NCI-H1048 (cell line): ENCODE measurements at places on chromosomes 2 and 18.

- DNase-seq: no peak
Measured at GRCh38 chr2:72973566-72974435, 56.5 kb downstream of the EMX1 start.

- DNase-seq: no peak
Measured at GRCh38 chr18:21853775-21854552, 113.4 kb downstream of the MIB1 start.

DNA sequence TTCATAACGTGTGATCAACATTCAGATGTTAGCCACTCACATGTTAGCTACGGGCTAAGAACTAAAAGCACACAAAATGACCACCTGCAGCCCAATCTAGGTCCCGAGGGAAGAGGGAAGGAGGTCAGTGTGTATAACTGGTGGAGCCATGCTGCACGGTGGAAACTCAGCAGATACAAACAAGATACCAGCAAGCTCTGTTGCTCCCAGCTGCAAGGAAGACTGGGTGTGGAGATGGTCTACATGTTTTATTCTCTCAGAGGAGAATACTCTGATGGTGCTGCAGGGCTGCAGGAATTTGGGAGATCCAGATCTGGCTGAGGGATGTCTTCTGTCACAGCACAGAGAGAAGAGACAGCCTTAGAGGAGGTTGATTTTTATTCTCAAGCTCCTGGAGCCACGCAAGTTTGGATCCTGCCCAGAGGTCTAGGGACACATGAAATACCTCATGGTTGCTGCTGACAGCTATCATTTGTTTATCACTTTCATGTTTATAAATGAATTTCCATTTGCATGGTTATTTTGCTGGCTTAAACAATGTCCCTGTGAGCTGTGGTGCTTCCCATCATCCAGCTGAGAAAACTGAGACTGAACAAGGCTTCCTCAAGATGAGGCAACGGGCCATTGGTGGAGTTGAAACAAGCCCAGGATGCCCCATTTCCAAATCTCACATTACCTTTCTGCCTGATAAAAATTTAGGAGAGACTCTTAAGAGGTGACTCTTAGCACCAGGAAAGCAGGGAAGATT is 30.9 kb downstream of the RNF144A start:
- DNase-seq: no peak

DNA sequence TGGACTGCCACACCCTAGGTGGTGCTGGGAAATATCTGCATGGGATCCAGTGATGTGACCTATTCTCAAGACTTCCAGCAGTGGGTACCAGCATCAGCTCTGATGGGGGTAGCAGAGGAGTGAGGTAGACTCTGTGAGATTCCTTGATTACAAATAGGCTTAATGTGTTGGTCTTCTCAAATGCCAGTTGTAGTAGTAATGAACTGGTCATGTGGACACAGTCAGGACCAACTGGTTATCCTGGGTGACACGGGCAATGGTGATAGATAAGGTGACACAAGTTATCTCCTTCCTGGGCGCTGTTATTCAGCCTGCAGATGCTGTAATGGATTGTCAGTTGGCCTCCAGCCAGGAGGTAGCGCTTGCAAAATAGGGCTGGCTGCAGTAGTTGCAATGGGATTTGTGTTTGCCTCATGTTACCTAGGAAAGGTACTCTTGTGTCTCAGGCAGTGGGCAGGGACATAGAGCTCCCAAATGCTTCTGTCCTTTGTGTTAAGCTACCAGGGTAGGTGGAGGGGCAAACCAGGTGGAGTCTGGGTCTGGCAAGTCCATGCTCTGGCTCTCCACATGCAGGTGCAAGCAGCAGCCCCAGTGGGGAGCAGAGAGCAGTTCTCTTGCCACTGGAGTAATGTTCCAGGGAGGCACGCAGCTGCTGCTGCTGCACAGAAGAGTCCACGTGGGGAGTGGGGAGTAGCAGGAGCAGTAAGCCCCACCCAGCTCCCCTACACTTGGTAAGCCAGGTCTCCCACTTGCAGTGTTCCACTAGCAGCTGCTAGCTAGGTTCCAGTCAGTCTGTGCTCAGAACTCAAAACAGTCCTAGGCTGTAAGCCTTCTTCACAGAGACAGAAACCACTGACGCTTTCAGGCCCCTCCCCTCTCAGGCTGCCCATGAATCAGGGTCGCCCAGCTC is 505.4 kb upstream of the DDX18 start:
- no peak for DNase-seq

DNA sequence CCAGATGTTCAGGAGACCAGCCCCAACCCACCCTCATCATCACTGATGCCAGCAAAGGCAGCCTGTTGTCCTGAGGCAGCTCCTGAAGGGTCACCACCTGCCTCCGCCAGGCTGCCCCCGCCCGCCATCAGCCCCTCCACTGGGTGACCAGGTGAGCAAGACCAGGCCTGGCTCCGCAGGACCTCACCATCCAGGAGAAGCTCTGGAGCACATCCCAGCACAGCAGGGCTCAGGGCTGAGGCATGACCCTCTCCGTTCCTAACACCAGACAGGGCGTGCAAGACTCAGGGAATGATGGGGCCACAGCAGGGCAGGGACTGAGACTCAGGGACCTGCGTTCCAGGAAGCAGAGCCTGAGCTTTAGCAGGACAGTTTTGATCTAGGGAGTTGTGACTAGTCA is 218.8 kb upstream of the RAB6C start:
- no peak for DNase-seq

- DNase-seq: no peak
Measured at GRCh38 chr2:16055848-16056580, 115.7 kb downstream of the MYCN start.

DNA sequence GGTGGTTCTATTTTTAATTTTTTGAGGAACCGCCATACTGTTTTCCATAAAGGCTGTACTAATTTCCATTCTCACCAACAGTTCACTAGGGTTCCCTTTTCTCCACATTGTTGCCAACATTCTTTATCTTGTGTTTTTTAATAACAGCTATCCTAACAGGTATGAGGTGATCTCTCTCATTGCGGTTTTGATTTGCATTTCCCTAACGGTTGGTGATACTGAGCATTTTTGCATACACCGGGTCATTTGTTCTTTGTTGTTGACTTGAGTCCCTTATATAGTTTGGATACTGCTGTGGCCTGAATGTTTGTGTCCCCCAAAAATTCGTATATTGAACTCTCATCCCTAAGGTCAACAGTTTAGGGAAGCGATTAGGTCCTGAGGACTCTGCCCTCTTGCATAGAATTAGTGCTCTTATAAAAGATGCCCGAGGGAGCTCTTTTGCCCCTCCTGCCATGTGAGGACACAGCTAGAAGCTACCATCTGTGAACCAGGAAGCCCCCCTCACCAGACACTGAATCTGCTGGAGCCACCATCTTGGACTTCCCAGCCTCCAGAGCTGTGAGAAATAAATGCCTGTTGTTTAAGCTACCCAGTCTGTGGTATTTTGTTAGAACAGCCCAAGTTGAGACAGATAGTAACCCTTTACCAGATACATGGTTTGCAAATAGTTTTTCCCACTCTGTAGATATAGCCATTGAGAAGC is 4.7 kb downstream of the IMP4 start:
- peak; percentile 77 for DNase-seq

DNA sequence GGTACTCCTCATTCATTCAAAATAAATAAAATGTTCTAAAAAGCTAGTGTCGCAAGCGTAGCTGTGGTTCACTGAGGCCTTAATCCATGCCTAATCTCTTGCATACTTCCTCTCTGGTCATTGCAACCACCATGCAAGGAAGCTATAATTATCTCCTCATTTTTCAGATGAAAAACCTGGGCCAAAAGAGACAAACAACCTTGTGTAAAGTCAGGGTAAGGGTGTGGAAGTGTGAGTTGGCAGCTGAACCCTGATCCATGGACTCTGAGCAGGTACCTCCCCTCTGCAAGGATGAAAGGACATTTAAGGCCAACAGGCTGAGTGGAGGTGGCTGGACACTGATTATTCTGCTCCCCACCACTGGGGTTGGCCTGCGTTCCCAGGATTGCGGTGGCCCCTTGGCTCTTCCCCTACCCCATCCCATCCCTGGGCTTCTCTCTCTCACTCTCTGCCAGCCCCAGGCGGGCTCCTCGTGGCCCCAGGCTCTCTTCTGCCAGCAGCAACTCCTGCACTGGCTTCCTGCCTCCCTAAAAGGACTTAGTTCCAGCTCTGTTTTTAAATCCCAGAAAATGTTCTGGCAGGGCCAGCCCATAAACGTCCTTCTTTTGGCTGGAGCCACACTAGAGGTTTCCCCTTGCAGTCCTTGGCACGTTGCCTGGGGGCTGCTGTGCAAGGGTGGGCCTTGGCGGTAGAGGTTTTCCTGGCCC is 72.0 kb upstream of the AFF3 start:
- DNase-seq: no peak

GRCh38 chr2:121196132-121196848 is 88.7 kb downstream of the TFCP2L1 start:
- no peak for DNase-seq

DNA sequence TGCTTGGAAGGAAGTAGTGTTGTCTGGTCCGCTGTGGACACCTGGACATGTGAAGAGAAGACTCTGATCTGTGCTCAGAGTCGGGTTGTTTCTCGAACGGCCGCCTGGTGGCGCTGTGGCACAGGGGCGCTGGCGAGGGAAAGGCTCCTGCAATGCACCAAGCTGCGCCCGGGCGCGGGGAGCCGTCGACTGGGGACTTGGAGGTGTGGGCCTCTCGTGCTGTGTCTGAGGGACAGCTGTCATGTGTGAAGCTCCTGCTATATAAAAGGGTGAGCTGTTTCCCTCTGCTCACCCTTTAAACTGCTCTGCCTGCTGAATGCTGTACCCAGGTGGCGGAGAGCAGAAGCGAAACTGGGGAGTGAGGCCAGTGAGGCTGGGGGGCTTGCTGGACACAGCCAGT is 44.0 kb downstream of the GNAL start:
- DNase-seq: peak; percentile 28

DNA sequence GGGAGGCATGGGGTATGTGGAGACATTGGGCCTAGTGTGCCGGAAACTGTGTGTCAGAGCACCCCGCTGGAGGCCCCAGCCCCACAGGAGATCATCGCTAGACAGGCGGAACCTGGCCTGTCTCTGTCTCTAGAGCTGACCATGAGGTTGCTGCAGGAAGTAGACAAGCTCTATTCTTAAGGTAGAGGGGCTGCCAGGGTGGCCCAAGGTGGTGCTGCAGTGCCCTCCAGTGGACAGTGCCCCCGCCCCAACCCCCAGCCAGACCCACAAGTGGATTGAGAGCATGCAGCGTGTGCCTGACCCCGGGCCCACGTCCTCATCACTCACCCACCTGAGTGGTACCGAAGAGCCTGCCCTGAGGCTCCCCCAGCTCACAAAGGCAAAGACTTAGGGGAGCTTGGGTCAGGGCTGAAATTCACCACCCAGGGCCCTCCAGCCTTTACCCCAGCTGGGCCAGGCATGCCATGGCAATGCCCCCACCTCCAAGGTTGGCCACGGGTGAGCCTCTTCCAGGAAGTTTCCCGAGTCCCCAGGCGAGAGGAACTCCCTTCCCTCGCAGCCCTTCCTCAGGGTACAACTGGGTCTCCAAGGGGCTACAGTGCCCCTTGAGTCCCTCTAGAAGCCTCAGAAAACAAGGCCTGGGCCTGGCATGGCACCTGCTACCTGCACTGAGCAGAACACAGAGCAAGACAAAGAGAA is 155.0 kb downstream of the TTC32 start:
- DNase-seq: no peak

- DNase-seq: no peak
Measured at GRCh38 chr18:14942275-14942674, 194.3 kb downstream of the ANKRD30B start.

DNA sequence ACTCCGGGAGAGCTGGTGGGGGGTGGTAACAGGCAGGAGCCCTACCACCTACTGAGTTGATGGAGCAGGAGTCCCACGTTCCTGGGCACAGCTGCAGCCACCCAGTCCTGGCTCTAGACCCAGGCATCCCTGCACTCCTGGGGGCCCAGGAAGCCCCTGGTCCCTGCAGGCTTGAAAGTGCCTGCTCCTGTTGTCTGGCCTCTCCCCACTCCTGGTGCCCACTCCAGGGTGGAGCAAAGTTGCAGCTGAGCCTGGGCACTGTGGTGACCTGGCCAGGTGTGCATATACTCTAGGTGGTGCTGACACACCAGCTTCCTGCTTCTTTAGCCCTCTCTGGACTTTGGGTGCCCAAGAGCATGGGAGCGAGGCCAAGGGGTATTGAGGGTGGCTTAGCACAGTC is 119.0 kb upstream of the SLC38A11 start:
- DNase-seq: no peak

DNA sequence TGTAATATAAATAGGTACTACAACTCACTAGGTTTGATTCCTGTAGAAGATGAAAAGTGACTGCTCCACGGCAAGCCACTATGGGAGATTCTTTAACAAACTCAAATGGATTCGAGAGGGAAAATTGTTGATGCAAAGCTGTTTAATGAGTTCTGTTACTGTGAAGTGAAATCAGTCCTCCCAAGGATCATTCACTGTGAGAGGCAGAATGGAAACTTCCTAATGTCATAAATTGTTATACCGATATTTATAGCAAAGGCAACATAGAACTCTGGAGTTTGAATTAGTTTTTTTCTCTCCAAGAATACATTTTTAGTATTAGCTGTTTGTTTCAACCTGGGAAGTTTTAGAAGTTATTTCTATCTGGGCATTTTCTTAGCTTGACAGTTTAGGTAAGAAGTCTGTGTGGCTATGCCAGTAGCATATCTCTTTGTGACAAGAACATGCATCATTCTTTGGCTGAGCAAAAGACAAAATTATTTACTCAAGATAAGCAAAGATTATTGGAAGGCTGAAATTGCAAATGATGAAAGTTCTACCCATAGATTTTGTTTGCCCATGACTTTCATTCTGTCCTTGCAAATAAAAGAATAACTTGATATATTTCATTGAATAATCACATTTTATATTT is 979.7 kb downstream of the DPP10 start:
- no peak for DNase-seq

DNA sequence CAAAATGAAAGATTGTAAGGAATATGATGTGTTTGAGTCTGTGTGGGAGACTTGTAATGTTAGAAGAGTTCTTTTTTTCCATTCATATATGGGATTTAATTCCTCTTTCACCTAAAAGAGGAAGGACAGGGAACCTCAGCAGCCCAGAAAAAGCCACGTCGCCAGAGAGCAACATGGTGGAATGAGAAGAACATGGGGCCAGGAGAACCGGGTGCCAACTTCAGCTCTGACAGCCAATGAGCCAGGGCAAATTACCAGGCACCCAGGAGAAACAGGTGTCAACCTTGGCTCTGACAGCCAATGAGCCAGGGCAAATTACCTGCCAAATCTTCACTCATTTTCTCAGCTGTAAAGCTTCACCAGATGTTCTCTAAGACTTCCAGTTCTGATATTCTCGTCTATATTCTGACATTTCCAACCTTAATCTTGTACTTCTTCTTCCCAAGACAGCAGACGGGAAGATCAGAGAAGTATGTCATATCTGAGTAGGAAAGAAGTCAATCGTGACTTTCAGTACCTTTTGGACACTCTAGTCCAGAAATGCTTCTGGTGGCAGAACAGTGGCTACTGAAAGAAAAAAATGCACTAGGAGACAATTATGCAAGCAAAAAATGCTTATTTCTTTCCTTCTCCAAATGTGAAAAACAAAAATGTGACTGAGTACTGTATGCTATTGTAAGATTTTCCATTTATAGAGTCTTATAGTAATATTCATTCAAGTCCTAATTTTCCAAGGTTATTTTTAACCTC is 79.2 kb upstream of the COL5A2 start:
- DNase-seq: no peak

- no peak for DNase-seq
Measured at GRCh38 chr2:71995067-71995665, 152.5 kb downstream of the CYP26B1 start.

GRCh38 chr18:39909706-39910105 is 2045.3 kb upstream of the PIK3C3 start:
- DNase-seq: no peak
